ENCODE measurements at places on chromosomes 1 and 21.
A peak's percentile ranks its signal among the peaks of the same experiment; 100 is the strongest.

GRCh38 chr1:165698761-165699052 lies 345 bp upstream of the ALDH9A1 start:
- no peak for DNase-seq

DNA sequence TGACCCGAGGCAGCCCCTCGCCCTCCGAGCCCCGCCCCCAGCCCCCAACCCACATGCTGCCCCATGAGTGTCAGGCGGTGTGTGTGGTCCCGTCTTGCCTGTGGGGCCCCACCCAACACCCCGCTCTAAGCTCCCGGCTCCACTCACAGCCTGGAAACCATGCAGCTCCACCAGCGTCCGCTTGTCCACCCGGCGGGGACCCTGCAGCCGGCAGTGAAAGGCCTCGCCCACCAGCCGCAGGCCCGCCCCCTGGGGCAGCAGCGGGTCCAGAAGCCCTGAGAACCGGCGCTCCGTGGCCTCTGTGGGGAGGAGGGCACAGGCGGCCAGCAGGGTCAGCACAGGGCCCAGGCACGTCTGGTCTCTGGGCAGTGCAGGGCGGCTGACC lies 2.7 kb downstream of the C1QTNF12 start:
- no peak for DNase-seq

GRCh38 chr1:81172483-81172882 lies 628.3 kb upstream of the ADGRL2 start:
- DNase-seq = no peak

DNA sequence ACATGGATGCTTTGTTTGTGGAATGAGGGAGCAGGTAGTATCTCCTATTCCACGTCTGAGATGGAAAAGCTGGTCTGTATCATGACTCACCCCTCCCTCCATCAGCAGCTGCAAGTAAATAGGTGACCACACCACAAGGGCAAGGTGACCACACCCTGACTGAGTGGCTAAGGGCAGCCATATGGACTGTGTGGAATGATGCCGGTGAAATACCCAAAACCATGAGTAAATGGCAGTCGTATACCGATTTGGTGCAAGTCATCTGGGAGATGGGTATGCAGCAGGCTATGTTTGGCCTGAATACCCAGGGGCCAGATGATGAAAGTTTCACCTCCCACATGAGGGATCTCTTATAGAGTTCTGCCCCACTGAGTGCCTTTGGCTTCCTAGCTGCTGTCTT lies 15.8 kb upstream of the UBE2U start:
- no peak for DNase-seq

DNA sequence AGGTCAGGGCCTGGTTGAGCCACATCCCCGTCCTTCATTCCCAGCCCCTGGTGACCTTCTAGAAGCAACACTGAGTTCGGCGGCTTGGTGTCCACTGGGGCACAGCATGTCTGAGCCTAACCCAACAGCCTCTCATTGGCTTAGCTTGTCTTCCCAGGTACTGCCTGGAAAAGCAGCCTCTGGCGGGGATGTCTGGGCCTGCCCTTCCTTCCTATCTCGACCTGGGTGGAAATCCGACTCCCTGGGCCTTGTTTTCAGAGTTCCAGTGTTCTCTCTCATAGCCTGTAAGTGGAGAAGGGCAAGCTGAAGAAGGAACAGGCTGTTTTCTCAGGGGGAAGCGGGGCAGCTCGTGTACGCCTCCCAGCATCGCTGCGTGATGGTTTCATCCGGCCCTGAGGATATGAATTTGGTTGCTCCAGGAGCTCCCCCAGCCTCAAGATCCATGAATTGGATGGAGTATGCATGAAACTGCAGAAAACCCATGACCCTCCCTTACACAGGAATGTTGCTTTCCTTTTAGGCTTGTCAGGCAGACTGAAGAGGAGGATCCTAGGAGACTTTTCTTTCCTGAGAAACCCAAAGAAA lies 116.5 kb upstream of the IRF2BP2 start:
- no peak for DNase-seq

GRCh38 chr1:13756557-13757315 lies 56.7 kb downstream of the PRDM2 start:
- no peak for DNase-seq

DNA sequence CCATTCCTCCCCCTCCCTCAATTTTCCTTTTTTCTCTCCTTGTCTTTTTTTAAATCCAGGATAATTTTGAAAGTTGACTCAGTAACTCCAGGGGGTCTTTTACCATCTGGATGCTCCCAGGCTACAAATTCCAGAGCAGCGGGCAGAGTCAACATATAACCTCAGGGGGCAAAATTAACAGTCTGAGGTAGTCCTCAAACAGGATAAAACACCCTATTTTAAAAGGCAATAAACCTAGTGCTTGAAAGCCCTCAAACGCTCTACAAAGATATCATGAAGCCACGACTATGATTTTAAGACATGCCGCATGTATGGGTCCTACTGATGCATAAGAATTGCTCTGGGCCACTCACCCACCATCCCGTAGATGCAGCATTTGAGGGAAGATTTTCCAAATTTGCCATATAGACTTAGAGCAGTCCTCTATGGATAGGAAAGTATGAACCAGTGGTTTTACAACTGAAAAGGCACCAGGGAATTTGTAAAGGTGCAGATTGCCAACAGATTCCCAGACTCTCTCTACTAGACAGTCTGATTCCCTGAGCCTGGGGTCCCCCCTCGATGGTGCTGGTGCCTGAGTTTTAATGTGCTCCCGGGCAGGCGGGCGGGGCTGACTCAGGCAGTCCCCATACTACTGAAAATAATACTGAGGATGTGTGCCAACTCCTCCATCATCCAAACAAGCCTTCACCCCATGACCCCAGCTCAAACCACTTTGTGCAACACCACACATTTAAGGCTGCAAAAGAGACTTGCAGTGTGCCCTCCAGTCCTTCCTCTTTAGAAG lies 37.2 kb downstream of the PTPN14 start:
- DNase-seq = no peak

DNA sequence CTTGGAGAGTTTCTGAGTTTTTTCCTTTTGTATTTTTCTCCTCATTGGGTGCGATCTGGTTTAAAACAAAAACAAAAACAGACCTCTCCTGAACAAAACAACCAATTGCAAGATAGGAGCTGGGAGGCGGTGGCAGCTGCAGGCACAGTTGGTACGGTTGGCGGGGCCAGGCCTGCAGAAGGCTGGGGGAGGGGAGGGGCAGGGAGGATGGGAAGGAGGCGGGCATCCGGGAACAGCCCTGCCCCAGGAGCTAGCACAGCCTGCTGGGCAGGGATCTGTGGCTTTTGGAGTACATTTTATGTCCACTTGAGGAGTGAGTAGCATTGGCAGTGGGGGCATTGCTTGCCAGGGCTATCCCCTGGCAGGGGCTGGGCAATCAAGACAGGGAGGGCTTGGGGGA lies 5.2 kb downstream of the CAPN9 start:
- DNase-seq = peak; percentile 82

DNA sequence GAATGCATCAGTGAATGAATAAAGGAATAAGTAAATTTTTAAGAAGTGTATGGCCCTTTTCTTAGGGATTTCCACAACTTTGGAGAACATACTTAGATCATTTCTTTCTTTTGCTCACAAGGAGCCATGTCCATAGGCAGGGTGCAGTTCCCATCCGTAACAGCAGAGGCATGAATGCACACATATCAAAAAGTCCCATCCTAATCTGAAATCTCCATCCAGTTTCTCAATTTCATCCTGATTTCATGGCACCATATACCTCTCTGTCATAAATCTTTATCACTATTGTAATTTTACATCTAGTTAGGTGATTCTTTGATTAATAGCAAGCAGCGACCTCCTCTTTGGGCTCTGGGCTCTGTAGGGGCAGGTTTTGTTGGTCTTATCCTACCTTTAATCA lies 359.2 kb downstream of the RRAGC start:
- no peak for DNase-seq

DNA sequence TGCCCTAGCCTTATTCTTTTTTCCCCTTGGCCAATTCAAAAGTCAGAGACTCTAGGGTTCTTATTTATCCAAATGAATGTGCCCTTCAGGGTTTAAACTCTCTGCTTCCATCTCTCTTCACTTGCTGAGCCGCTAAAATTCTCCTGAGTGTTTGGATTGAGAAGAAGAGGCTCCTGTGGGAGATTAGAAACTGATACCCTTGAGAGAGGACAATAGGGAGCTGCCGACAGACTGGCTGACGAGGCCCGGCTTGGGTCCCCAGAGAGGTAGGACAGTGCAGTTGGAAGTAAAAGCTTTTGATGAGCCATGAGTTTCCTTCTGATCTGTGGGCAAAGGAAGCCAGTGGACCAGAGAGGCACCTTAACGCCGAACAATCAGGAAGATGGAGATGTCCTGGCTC lies 41.3 kb upstream of the UBE2U start:
- DNase-seq = no peak

DNA sequence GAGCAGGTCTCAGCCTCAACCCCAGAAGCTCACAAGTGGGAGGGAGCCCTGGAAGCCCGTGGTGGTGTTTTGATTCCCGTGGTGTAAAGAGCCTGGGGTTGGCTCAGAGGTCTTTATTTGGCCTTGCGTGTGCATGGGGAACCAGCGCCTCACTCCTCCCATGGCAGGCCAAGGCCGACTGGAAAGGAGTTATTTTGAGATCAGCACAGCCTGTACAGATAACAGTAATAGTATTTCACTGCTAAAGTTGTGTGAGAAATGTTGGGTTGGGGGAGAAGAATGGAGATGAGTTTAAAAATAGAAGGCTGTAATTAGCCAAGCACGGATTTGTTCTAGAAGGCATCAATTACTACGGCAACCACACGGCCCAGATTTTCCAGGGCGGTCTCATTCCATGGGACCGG lies 186.5 kb downstream of the DYRK1A start:
- DNase-seq = no peak

- no peak for DNase-seq
Measured at GRCh38 chr1:147771226-147772125, 11.1 kb upstream of the GJA5 start.

- no peak for DNase-seq
Measured at GRCh38 chr1:117644696-117645311, 39.0 kb downstream of the TENT5C start.

DNA sequence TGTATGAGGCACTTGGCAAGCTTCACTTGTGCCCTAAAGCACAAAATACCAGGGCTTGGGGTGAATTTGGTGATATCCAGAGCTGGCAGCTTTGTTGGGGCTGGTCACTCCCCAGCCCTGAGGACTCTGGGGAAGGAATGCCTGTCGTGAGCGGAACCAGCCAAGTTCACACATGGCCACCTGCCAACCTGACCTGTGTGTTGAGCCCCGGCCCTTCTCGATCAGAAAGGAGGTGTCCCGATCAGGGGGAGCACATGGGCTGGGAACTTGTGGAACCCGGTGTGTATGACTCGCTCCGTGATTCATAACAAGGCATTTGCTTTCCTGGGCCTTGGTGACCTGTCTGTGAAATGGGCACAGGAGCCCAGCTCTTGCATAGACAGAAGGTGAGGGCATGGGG lies 43.1 kb downstream of the AGPAT3 start:
- DNase-seq = peak; percentile 26

- DNase-seq = no peak
Measured at GRCh38 chr1:154549202-154549770, 9.2 kb downstream of the UBE2Q1 start.

GRCh38 chr1:98490099-98490498 lies 171.4 kb upstream of the SNX7 start:
- DNase-seq = no peak

- DNase-seq = no peak
Measured at GRCh38 chr1:182256931-182257330, 134.7 kb downstream of the GLUL start.

- no peak for DNase-seq
Measured at GRCh38 chr1:53518775-53519174, 59.6 kb downstream of the DMRTB1 start.

DNA sequence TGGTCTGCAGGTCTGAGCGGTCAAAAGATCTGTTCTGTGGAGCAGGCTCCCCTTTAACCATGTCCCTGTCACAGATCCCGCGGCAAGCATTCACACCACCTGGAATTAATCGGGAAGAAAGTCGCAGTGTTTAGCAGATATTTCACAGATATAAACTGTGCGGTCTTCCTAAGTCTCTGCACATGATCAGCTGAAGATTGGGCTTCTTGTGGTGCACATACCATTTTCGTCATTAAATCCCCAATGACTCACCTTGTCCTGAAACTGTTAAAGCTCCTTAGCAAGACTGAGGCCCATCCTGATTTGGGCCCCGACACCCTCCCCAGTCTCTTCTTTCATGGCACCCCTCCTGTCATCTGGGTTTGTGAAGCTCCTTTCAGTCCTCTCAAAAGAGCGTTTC lies 158.8 kb downstream of the KIF26B start:
- no peak for DNase-seq

DNA sequence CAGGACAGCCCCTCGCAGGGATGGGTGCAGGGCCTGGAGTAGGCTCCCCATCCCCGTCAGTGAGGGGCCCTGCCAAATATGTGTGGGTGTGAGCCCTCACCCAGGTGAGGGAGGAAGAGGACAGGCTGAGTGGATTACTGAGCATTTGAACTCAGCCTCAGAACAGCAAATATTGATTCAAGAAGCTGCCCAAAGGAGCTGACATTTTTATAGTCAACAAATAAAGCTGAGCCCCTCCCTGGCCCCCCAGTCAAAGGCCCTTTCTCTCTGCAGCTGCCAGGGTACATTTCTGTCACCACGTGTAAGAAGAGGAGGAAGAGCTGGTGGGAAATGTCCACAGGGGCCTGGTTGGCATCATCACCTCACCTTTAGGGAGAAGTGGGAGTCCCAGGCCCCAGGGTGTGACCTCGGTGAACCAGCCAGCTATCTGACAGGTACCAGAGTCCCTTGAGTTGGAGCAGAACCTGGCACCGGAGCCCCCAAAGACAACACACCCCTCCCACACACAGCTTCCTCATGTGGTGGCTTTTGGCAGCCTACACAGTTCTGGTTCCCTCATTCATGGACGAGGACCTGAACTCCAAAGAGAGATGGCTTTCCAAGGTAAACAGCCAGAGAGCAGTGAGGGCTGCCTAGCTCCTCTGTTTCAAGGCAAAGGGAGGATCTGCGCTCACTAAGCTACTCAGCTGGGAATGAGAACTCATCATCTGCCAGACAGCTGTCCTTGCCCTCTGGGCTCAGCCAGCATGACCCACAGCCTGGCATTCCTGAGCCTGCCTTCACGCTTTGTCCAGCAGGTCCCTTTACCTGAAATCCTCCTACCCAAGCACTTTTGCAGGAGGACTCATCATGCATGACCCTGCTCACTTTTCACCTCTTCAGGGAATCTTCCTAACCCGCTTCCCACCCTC lies 43.0 kb upstream of the TENT5C start:
- no peak for DNase-seq

GRCh38 chr1:19187852-19188251 lies 22.2 kb downstream of the UBR4 start:
- DNase-seq = no peak

GRCh38 chr21:40681164-40681859 lies 165.6 kb downstream of the DSCAM start:
- DNase-seq = peak; percentile 8

DNA sequence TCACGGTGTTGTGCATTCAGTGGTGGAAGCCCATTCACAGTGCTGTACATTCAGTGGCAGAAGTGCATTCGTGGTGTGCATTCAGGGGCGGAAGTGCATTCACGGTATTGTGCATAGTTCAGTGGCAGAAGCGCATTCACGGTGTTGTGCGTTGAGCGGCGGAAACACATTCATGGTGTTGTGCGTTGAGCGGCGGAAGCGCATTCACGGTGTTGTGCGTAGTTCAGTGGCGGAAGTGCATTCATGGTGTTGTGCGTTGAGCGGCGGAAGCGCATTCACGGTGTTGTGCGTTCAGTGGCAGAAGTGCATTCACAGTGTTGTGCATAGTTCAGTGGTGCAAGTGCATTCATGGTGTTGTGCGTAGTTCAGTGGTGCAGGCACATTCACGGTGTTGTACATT lies 60.6 kb downstream of the PCNT start:
- no peak for DNase-seq

Data from head of caudate nucleus (tissue), 42 donors.